ENCODE measurements at places on chromosomes 6 and 20.

GRCh38 chr20:32991383-32991782 lies 12.8 kb downstream of the SUN5 start:
- DNase-seq: no peak

GRCh38 chr6:15689586-15690482 lies 27.0 kb upstream of the DTNBP1 start:
- no peak for DNase-seq

DNA sequence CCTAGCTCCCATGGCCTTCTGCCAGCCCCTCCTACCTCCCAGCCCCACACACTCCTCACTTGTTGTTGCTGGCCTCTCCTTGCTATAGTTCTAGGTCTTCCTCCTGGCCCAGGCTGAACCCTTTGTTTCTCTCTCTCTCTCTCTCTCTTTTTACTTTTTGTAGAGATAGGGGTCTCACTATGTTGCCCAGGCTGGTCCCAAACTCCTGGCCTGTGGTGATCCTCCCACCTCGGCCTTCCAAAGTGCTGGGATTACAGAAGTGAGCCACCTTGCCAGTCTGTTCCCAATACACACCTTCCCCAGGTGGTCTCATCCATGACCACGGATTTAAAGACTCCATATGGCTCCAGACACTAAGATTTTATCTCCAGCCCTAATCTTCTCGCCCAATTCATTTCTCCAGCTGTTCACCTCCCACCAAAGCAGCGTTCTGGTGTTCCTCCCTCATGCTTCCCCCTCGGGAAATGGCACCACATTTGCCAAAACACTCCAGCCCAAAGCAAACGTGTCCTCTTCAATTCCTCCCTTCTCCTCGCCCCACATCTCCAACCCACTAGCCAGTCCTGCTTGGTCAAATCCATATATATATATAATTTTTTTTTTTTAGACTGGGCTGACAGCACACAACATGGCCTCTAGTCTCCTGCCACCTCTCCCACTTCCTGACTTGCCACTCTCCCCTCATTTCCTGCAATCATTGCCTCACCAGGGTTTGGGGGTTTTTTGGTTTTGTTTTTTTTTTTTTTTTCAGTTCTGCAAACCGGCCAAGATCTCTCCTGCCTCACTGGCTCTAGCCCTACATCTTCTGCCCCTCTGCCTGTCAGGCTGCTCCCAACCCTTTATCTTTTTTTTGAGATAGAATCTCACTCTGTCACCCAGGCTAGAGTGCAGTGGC lies 104.4 kb downstream of the NCR2 start:
- DNase-seq: no peak

GRCh38 chr20:6665621-6666355 lies 101.7 kb upstream of the BMP2 start:
- DNase-seq: no peak

Data from upper lobe of left lung (tissue), 6 donors.